ENCODE measurements at places on chromosomes 3 and 15.

DNA sequence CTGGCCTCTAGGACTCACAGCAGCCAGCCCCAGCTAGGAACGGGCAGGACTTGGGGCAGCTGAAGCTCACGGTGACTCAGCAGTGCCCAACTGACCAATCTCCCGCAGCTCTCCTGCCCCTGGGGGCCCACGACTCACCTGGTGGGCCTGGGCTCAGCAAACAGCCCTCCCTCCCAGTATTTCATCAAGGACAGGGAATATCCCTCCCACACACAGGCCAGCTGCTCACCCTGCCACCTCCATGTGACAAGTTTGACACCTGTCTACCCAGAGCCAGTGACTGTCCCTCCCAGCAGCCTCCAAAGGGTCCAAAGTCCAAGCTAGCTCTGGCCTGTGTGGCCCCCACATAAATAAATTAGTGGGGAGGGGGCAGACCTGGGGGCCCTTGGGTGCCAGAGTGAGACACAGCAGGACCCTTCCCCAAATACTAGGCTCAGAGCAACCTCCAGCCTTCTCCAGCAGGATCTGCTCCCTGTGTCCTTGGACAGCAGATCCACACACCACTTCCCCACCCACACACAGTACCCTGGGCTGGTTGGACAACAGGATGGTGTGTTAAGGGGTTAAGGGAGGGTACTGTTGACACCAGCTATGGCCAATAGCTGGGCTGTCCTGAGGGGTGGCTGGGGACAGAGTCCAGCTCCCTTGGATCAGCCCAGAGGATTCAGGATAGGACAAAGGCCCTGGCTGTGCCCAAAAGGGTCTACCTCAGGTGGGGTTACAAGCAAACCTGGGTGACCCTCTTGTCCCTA is 4.3 kb downstream of the GNAT1 start:
- DNase-seq: no peak

- no peak for DNase-seq
Observed at GRCh38 chr3:46400000-46400734, 6.7 kb downstream of the CCR5AS start.

- no peak for DNase-seq
Observed at GRCh38 chr3:49416867-49417266, 4.6 kb downstream of the TCTA start.

GRCh38 chr15:86373147-86373546 is 293.5 kb downstream of the AGBL1 start:
- no peak for DNase-seq

GRCh38 chr3:133089906-133090485 is 51.8 kb downstream of the TMEM108 start:
- no peak for DNase-seq

DNA sequence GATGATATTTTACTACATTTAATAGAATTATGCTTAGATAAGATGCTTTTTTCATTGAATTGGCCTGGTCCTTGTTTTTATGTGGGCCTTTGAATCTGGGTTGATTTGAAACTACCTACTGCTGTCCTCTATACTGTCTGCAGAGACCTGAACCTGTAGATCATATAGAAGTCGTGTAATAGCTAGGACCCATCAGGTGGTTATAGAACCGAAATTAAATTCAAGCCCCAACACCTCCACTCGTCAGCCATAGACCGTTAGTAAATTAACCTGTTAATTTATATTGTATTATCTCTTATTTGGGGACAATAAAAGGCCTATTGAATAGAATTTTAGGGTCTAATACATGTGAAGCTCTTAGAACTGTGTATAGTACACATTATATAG is 108.4 kb downstream of the MBNL1 start:
- no peak for DNase-seq

DNA sequence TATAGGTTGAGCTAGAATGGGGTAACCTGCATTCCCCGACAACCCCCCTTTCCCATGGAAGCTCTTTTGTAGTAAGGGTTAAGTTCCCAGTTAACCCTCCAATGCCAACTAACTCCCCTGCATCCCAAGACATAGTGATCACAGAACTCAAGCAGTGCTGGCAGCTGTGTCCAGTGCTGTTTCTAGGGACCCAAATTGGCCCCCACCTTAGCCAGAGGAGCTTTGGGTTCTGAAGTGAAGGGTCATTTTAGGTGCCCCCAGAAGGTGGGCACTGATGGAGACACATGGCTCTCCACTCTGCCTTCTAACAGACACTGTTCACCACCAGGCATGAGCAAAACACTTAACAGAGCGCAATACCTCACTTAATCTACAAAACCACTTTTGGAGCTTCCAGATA is 7.1 kb downstream of the FBXL22 start:
- no peak for DNase-seq

- no peak for DNase-seq
Observed at GRCh38 chr3:113210604-113211329, 590 bp upstream of the BOC start.

- DNase-seq: peak; percentile 45
Observed at GRCh38 chr15:62545467-62546227, 380.6 kb upstream of the C2CD4B start.

DNA sequence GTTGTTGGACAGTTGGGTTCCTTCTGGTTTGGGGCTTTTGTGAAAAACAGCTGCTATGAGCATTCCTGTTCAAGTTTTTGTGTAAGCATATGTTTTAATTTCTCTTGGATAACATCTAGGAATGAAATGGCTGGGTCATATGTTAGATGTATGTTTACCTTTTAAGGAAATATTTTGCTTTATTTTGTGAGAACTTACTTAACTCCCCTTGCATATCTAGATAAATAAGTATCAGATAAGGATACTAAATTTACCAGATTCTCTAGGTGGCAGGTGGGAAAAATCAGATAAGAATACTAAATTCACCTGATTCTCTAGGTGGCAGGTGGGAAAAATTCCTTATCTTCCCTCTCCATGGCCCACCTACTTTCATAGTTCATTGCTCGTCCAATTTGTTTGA is 1.1 kb upstream of the PLS1 start:
- no peak for DNase-seq

GRCh38 chr15:45670511-45670910 is 35.7 kb downstream of the SQOR start:
- DNase-seq: no peak

DNA sequence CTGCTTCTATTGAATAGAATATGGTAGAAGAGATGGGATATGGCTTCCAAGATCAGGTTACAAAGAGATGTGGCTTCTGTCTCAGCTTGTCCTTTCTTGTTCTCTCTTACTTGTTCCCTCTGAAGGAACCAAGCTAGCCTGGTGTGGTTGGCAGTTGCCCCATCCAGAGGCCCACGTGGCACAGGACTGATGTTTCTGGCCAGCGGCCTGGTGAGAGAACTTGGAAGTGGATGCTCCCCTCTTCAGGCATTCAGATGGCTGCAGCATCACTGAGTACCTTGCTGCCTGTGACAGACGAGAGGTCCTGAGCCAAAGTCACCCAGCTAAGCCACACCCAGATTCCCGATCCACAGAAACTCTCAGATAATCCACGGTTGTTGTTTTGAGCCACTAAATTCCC is 183.6 kb downstream of the NSMCE3 start:
- no peak for DNase-seq

- no peak for DNase-seq
Observed at GRCh38 chr3:152780553-152780952, 54.4 kb upstream of the P2RY1 start.

- DNase-seq: no peak
Observed at GRCh38 chr15:85452436-85452835, 72.0 kb downstream of the AKAP13 start.

DNA sequence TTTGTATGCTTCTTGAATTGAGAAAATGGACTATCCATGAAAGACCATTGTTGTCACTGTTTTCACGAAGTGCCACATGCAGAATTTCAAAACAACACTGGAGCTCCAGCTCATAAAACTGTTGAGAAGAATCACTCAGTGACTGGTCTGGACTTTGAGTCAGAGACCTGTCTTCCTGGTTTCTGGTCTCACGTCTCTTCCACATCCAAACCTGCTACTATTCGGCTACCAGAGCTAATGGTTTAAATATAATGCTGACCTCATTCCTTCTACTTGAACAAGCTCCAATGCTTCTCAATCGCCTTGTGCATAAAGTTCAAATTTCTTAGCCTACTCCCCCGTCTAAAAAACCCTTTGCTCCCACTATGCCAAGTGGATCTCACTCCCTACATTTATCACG is 227.9 kb upstream of the NR2F2 start:
- no peak for DNase-seq

DNA sequence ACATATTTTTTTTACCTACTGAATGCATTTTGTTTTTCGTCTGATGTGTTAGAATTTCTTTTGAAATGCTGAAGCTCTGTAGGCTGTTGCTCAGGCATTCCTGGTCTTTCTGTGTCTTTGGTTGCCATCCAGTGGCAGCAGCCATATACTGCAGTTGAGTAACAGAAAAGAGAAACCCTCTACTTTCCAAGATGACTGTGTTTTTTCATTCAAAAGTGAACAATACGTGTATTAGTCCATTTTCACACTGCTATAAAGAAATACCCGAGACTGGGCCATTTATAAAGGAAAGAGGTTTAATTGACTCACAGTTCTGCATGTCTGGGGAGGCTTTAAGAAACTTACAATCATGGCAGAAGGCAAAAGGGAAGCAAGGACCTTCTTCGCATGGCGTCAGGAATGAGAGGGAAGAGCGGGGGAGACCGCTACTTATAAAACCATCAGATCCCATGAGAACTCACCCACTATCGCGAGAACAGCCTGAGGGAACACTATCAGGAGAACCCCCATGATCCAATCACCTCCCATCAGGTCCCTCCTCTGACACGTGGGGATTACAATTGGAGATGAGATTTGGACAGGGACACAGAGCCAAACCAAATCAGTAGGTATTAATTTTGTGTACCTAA is 4.7 kb upstream of the GOLGA8B start:
- peak; percentile 88 for DNase-seq

DNA sequence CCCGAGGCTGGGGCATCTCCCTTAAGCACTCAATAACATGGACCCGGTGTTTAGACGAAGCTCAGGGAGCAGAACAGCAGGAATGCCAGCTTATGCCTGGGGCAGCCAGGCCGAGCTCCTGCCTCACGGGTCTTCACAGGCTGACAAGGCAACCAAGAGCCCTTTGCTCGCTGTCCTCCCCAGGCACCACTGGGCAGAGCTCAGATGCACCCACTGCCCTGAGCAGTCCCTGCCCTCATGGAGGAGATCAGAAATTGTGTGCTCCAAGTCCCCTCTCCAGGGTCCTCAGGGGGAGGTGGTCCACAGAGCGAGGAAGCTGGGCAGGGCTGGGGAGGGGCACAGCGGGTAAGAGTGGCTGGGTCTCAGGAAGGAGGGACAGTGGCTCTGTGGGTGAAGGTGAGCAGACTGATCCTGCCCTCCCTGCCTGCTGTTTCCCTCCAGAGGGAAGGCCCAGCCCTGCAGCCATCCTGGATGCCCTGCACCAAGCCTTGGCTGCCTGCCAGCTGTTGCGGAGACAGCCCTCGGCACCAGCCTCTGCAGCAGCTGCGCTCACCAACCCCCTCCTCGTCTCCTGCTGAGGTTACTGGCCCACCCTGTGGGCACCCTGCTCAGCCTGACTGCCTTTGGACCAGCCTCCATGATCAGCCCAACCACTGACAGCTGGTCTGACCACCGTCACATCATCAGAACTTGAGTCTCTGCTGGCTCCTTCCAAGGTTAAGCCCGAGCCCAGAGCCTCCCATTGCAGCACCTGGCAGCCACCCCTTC is 21.1 kb upstream of the GP9 start:
- no peak for DNase-seq

DNA sequence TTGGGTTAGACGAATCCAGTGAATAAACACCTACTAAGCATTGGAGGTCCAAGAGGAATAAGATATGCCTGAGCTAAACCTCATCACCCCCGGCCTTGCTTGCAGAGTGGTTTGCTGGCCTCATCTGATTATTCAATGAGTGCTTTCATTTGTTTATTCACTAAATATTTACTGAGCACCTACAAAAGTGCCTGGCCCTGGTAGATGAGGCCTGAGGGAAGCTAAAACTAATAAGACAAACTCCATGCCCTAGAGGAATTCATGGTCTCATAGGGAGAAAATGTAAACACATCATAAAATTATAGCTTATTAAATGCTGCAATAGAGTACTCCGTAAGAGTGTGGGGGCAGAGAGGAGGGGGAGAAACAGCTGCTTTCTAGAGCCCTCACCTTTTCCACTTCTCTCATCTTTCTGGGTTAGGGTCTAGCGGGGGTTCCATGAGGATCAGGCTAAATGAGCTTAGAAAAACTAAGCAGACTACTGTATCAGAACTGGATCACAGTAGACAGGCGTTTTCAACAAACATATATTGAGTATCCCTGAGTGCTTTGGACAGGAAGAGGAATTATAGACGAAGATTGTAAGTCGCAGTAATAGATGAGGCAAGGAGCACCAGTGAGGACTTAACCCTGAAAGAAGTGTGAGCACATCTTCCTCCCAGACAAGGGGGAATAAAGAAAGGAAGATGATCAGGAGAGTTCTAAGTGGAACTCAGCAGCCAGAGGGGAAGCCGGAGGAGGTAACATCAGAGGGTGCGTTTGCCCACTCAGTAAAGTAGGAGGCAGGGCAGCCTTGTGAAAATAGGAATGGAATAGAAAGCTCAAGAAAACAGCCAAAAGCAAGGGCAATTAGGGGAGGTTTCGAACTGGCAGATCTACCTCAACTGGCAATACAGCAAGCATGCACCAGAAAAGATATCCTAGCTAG is 31.5 kb upstream of the LAMP3 start:
- DNase-seq: no peak

DNA sequence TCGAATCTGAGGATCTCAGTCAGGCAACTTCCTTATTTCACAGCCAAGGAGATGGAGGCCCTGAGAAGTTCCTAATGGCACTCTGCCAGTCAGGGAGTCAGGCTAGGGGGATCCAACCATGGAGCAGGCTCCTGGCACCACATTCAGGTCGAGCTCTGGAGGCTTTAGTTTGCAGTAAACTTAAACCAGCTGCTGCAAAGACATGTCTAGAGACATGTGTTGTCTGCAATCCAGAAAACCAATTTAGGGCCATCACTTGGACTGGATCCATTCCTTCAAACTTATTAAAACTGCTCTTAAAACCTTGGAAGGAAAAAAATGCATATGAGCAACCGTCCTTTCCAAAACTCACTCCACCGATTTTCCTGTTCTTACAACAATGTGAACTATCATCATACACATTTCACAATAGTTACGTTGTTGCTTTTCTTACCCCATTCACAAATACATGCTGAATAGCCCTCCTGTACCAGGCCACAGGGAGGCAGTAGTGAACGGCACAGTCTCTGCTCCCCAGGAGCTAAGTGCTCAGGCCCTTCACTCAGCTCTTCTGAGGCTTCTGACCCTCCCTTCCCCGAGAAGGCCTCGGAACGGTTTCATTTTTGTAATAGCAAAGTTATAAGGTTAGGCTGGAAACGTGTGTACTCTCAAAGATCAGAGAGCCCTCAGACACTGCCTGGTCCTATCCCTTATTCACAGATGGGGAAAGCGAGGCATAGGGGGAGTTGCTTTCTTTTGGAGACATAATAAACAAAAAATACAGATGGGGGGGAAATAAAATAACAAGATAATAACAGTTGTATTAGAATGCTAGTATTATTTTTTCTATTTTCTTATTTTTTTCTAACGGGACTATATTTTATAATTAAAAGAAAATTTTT is 20.1 kb downstream of the RFT1 start:
- peak; percentile 31 for DNase-seq

- DNase-seq: no peak
Observed at GRCh38 chr3:117393119-117393518, 683.5 kb downstream of the TUSC7 start.

GRCh38 chr3:50534681-50535330 is 31.4 kb upstream of the CACNA2D2 start:
- DNase-seq: peak; percentile 40

- no peak for DNase-seq
Observed at GRCh38 chr3:193377591-193377990, 962 bp downstream of the ATP13A5 start.
